ENCODE measurements at places on chromosomes 2 and 18. TPM values are rescaled to one million over a fixed set of nuclear protein-coding genes. Genes with fewer than 3 reads are reported as not detected.

The RIF1 gene
- 23.4 TPM for total RNA-seq

- DNase-seq = no peak
Observed at GRCh38 chr2:10326151-10326616, 23.5 kb downstream of the HPCAL1 start.

DNA sequence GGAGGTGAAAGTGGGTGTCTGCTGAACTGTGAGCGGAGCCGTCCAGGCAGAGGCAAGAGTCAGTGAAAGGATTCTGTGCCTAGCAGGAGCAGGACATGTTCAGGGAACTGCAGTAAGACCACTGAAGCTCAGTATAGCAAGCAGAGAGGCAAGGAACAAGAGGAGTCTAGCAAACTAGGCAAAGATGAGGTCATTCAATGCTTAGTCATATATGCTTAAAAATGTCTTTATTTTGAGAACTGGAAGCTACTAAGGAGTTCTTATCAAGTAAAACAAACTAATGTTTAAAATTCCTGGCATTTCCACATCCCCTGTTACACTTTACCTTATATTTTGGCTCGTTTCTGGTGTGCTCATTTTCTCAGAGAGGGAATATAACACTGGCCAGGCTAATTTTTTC, 913.4 kb downstream of the CBLN2 start:
- no peak for DNase-seq

DNA sequence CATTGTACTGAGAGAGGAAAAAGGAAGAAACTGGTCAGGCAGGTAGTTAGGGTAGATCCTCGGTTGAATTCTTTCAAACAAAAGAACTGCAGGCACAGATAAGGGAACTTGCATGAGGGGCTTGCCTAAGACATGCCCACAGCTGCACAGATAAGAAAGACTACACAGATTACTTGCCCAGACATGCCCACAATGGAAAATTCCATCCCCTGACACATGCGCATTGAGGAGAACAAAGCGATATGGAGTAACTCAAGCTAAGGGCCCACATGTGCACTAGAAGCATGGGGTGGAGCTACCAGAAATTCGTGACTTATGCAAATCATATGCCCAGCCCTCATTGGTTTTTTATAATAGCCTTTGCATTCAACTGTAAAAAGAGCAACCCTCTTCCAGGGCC, 181.3 kb upstream of the ZNF521 start:
- DNase-seq = no peak

The KATNAL2 gene
- total RNA-seq = 1.6 TPM

DNA sequence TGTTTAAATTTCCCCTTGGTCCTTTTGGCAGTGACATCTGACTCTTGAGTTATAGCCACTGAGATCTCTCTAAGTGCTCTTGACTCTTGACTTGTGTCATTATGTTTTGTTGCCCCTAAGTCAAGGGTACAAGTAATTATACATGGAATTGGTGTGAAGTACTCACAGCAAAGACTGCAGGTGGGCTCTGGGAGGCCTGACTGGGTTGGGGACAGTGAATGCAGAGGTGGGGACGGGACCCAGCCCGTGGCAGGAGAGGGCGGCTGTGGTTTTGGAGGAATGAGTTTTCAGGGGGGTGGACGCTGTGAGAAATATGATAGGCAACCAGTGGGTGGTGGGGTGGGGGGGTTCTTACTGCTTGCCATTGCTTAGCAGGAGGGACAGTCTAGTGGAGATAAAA, 97.8 kb downstream of the NCK2 start:
- no peak for DNase-seq

The MTIF2 gene
- 12.9 TPM for total RNA-seq

The AQP12A gene
- not detected for total RNA-seq

The DSG1 gene
- total RNA-seq = not detected

- no peak for DNase-seq
Observed at GRCh38 chr2:237412988-237413776, 782 bp downstream of the COL6A3 start.

The ZNF396 gene
- total RNA-seq = 0.53 TPM

The UNC80 gene
- total RNA-seq = 0.06 TPM

DNA sequence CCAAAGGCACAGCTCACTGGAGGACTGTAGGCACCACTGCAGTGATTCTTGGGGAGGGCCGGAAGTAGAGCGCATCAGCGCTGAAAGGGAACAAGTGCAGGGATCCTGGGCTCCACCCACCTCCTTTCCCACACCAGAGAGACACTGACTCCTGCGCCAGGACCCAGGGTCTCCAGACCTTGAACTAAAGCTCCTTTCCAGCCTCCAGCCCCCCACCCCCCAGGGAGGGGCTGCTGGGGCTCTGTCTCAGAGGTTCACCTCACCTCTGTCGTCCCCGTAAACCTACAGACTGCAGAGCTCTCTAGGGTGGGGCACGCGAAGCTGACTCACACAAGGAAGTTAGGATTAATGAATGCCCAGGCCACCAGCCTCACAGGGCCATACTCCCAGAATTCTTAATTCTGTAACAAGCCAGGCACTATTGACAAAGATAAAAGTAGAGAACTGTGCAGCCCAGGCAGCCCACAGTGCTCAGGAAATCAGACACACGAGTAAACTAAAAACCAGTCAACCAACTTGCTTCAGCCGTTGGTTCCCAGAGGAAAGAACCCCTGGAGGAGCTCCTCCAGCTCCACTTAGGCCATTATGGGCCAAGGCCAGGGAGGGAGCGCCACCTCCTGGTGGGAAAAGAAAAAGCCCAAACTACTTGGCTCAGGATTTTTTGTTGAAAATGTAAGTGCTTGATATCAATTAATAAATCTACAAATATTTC, 45.1 kb upstream of the ACAA2 start:
- DNase-seq = peak; percentile 41

The RUFY4 gene
- not detected for total RNA-seq

DNA sequence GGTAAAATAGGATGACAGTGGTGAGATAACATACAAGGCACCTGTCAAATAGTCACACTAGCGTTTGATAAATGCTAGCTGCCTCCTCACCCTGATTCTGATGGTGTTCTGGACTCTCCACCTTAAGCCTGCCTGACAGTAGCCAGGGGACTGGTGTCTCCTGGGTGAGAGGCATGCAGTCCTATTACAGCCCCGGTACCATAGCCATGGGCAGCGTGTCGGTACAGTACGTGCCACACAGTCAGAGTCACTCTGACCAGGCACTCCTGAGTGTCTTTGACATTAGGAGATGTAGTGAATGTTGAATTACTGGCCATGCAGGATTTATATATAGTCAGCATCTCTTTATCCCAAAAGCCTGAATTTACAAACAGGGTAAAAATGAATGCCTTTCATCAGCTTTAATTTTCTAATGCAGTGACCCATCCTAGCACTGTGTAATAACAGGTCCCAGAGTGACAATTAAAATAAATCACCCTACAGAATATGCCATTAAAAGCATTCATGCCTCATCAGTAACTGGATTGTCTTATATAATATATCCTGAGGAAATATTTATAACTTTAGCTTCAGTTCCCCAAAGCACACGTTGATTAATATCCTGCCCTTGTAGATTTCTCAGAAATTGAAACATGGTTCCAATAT, 760.3 kb upstream of the SOX11 start:
- no peak for DNase-seq

The LYG2 gene
- not detected for total RNA-seq

DNA sequence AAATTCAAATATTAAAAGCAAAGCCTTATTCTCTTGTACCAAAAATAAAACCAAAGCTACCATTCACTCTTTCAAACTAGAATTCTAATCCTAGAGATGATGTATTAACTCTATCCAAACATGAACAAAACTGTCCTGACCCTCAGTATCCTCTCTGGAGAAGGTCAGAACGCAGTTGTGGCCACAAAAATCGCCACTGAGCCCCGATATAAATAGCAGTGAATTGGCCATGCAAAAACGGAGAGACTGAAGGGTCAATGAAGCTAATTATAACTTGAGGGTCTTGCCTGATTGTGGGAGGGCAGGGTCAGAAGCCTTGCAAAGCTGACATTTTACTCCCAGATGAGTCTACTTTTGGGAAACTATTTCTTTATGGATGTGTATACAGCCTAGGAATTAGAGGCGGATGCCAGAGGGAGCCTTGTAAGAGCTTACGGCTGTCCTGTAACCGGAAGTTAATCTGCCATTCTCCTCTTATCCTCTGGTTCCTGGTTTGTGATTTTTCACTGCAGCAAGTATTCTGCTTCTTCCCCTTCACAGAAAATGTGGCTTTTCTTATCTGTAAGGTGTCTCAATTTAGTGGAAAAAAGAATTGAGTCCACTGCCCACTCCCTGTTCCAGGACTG, 28.1 kb downstream of the CAVIN2 start:
- DNase-seq = no peak

The CFC1 gene
- total RNA-seq = not detected

DNA sequence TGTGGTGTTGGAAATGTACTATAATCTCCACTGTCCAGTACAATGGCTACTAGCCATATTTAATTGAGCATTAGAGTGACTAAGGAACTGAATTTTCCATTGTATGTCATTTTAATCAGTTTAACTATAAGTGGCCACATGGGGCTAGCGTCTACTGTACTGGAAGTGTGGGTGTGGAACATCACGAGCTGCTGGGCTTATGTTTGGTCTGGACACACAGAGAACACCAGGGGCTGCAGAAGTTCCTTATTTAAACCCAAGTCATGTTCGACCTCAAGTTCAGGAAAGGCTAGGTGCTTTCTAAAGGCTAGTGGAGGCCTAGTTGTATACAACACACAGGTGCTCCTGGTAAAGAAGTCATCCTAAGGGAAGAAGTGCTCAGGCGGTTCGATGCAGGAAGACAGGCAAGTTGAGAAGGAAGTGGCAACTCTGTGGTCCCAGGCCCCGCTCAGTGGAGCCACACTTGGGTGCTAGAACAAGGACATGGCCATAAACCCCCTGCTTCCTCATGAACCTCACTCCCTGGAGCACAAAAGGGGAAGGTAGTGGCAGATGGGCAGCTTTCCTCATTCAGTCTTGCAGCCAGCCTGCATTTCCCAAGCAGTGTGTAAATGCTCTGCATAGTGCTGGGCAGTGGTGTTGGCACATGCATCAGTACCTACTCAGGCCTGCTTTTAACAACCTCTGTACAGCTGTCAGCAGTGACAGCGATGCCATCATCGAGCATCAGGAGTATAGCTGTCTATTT, 13.3 kb downstream of the LGALSL start:
- no peak for DNase-seq
